Trophoblast cell (in vitro differentiated cells and primary cell): ENCODE measurements at places on chromosomes 2 and 18.

GRCh38 chr2:102033750-102034682 is 42.3 kb downstream of the IL1R2 start:
- no peaks in the 10 kb centered on the region for H3K36me3 ChIP-seq
- H3K4me3 ChIP-seq: no peak overlapping the region
- no peak overlapping the region for H3K27ac ChIP-seq
- peaks cover 13% of the 10 kb centered on the region for H3K4me1 ChIP-seq

DNA sequence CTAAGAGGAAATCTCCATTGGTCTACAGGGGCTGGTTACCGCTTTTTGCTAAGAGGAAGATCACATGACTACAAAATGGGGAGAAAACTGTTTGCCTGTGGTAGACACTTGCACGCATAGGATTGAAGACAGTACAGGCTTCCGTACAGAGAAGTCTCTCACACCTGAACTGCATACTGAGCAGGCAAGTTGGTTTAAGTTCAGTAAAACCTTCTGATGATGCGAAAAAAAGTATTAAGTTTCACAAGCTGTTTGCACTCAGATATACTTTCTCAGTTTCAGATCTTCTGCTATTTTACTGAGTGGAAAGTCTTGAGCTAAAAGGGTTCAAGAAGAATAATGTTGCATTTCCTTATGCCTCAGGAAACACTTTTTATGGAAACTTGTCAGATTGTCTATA is 292.2 kb upstream of the MC4R start:
- H3K36me3 ChIP-seq: no peaks in the 10 kb centered on the region
- H3K4me3 ChIP-seq: no peak overlapping the region
- no peak for DNase-seq
- H3K27me3 ChIP-seq: no peaks in the 10 kb centered on the region
- H3K4me1 ChIP-seq: no peaks in the 10 kb centered on the region

- no peaks in the 10 kb centered on the region for H3K27me3 ChIP-seq
- no peak for DNase-seq
- no peaks in the 10 kb centered on the region for H3K36me3 ChIP-seq
- H3K27ac ChIP-seq: no peak overlapping the region
- H3K4me3 ChIP-seq: no peak overlapping the region
These were observed 67.3 kb downstream of the SH3RF3 start for GRCh38 chr2:109196081-109196875.

DNA sequence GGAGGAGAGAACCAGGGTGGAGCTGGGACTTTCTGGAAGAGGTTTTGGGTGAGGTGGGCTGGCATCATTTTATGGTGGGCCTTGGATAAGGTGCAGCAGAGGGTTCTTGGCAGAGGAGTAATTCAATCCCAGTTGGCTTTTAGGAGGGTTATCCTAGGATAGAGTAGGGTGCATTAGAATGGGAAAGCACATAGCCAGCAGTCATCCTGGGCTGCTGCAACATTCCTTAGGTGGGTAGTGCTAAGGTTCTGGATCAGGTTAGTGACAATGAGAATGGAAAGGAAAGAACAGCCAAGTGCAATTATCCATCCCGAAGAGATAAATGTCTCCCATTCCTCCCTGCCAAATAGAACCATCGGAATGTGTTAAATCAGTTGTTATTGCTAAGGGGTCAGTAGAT is 157.3 kb upstream of the SPRED2 start:
- DNase-seq: no peak
- no peaks in the 10 kb centered on the region for H3K4me1 ChIP-seq
- no peaks in the 10 kb centered on the region for H3K36me3 ChIP-seq
- no peak overlapping the region for H3K4me3 ChIP-seq
- no peak overlapping the region for H3K27ac ChIP-seq

GRCh38 chr2:31137211-31138036 is 816 bp downstream of the GALNT14 start:
- H3K4me1 ChIP-seq: peaks cover 11% of the 10 kb centered on the region
- H3K27ac ChIP-seq: no peak overlapping the region
- no peak for DNase-seq
- H3K36me3 ChIP-seq: no peaks in the 10 kb centered on the region
- peak overlapping the region; percentile 65 for H3K4me3 ChIP-seq
- H3K27me3 ChIP-seq: peaks cover 28% of the 10 kb centered on the region

DNA sequence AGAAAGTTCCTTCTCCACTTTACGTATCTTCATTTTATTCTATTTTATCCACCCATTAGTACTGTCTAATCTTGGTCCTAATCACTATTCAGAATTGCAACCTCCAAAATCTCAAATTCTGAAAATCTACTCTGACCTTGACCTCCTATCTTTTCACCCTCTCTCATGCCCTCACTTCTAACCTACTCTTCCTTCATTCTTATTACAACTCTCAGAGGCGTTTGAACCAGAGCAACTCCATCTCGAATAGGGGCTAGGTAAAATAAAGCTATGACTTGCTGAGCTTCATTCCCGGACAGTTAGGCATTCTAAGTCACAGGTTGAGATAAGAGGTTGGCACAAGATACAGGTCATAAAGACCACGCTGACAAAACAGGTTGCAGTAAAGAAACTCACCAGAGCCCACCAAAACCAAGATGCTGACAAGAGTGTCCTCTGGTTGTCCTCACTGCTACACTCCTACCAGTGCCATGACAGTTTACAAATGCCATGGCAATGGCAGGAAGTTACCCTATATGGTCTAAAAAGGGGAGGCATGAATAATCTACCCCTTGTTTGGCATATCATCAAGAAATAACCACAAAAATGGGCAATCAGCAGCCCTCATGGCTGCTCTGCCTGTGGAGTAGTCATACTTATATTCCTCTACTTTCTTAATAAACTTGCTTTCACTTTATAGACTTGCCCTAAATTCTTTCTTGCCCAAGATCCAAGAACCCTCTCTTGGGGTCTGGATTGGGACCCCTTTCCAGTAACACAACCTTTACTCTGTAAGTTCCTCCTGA is 11.4 kb downstream of the CCDC88A start:
- no peak overlapping the region for H3K4me3 ChIP-seq
- no peak overlapping the region for H3K27ac ChIP-seq
- peaks cover 6% of the 10 kb centered on the region for H3K36me3 ChIP-seq
- H3K4me1 ChIP-seq: no peaks in the 10 kb centered on the region
- H3K27me3 ChIP-seq: no peaks in the 10 kb centered on the region

- peak; percentile 28 for DNase-seq
- no peak overlapping the region for H3K27ac ChIP-seq
- H3K4me1 ChIP-seq: no peaks in the 10 kb centered on the region
- H3K4me3 ChIP-seq: no peak overlapping the region
- H3K27me3 ChIP-seq: no peaks in the 10 kb centered on the region
These were observed 122.1 kb downstream of the TMEM247 start for GRCh38 chr2:46601328-46601963.
